ENCODE measurements at places on chromosomes 3 and 15. TPM values are rescaled to one million over a fixed set of nuclear protein-coding genes. Genes with fewer than 3 reads are reported as not detected.

The SH3GL3 gene
- total RNA-seq, result not detected

DNA sequence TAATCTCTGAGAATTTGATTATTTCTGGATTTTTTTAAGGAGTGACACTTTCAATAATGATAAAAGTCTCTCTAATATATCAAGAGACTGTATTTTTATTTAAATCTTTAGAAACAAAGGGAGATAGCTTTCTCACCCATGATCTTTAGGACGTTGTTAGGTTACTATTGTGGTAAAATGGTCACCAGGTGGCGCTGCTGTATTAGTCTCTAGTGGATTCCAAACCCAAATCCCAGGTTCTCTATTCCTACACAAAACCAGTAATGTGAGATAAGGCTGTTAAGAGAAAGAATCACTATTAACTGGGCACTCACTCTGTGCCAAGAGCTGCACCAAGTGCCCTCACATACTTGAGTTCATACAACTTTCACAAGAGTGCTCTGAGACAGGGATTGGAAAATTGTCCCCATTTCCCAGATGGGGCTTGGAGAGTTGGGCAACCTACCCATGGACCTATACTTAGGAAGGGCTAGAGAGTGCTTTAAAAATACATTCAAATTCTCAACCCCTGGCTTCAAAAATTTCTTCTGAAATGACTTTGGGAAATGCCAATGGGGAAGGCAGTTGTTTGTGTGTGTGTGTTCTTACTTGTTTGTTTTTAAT, 593.4 kb upstream of the TGFBR2 start:
- peak; percentile 70 for DNase-seq

DNA sequence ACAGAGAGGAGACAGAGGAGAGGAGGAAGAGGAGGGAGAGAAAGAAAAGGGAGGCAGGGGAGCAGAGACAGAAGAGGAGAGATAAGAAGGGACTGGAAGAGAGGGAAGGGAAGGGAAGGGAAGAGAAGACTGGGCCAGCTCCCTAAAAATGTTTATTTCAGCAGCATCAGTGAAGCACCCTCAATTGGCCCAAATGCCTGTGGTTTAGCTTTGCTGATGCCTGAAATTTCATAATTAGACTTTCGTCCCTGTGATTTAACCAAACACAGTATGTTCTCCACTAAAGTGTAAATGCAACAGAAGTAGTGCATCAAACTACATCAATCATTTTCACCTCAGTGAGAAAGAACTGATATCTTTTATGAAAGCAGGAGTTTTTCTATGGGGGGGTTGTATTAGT, 55.9 kb downstream of the NOX5 start:
- DNase-seq, result no peak

DNA sequence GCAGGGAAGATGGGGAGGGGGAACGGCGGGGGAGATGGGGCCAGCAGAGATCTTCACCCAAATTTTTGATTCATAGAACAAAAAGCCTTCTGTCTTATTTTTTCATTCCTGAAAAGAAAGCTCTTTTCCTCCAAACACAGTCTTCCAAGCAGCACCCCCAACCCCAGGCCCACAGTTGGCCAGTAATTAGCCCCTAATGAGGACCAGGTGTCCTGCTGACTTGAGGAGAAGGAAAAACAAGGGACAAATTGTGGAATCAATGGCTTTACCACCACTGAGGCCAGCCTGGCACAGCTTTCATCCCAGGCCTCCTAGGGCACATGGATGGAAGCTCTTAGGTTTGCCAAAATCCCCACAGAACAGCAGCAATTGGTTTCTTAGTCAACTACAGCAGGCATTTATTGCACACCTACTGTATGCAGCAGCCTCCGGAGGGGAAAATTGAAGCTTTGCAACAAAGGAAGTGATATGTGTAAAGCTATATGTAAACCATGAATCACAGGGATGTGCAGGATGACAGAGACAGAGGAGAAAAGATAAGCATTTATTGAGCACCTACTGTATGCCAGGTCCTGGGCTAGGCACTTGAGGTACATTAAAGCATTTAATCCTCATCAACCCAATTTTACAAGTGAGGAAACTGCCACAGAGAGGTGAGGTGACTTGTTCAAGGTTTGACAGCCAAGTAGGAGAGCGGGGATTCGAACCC, 199.5 kb downstream of the TBC1D2B start:
- no peak for DNase-seq

All from IMR-90 (cell line).